Endothelial cell (in vitro differentiated cells): ENCODE measurements at places on chromosomes 7 and 10.

- no peak for DNase-seq
These were observed 63.9 kb upstream of the ECHDC3 start for GRCh38 chr10:11678074-11678793.

- no peak for DNase-seq
These were observed 204.8 kb upstream of the MEOX2 start for GRCh38 chr7:15891151-15891881.

- no peak for DNase-seq
These were observed 60.2 kb downstream of the SMURF1 start for GRCh38 chr7:99083733-99084132.

GRCh38 chr10:35165136-35165535 lies 38.5 kb downstream of the CREM start:
- DNase-seq = no peak

DNA sequence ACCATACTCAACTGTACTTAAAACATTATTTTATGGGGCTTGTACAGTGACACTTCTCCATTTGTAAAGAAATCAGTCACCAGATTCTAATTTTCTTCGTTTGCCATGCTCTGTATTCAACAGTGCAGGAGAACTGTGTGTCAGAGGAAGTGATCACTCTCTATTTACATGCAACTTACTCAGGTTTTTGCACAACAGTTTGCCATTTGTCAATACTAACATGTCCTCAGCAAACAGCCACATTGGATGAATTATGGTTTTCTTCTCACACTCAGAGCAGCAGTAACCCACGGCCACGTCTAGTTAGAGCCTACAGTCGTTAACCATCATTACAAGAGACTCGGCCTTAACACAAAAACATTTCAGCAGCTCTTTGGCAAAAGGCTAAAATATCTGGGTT lies 69.2 kb upstream of the SP4 start:
- no peak for DNase-seq

- no peak for DNase-seq
These were observed 21.8 kb upstream of the SVIL start for GRCh38 chr10:29656451-29656992.

DNA sequence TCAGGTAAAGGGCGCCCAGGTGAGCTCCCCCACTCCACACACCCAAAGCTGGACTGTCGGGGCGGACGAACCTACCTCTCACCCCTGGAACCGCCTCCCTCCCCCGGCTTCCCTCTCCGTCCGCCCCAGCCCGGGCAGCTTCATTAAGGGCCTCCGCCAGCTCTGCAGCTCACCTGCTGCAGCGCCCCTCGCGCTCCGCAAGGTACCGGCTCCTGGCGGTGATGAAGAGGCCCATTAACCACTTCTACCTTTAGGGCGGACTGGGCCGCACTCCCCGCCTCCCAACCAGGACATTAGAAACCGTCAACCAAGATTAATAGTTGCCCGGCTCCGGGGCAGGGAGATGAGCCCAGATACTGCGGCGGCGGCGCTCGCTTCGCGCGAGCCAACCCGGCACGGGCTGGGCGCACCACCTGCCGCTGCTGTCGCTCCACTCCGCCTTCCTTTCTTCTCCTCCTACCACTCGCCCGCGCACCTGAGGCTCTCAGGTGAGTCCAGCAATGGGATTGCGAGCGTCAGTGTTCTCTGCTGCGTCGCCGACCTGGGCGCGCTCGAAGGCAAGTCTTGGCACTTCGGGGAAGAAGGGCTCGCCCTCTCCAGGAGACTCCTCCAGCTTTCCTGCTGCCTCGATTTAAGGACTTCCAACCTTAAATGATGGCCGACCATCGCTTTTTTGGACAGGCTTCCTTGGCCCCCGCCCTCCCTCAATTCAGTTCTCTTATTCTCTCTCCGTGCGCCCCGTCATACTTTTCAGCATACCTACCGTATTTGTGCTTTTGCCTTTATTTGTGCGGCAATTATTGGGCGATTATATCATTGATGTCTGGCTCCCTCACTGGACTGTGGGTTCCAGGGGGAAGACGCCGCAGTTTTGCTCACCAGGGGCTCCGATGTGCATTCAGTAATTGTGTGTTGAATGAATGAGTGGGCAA lies 13.6 kb upstream of the KAZALD1 start:
- no peak for DNase-seq

GRCh38 chr7:80095545-80095944 lies 39.1 kb upstream of the GNAI1 start:
- no peak for DNase-seq

DNA sequence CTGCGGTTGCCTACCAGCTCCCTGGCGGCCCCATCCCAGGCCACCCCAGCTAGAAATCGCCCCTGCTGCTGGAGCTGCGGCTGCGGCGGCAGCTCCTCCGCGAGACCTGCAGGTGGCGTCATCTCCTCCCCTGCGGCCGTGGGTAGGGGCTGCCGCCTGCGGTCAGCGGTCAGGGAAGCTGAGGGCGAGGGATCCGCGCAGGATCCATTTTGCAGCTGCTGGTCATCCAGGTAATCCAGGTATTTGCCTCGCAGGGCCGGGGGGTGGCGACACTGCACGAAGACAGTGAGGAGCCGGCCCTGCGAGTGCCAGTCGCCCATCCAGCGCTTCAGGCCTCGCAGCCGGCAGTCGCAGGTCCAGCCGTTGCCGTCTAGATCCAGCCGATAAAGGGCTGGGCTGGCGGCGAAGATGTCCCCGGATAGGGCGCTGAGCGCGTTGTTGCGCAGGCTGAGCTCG lies 1.5 kb downstream of the TRIL start:
- DNase-seq = peak; percentile 78

DNA sequence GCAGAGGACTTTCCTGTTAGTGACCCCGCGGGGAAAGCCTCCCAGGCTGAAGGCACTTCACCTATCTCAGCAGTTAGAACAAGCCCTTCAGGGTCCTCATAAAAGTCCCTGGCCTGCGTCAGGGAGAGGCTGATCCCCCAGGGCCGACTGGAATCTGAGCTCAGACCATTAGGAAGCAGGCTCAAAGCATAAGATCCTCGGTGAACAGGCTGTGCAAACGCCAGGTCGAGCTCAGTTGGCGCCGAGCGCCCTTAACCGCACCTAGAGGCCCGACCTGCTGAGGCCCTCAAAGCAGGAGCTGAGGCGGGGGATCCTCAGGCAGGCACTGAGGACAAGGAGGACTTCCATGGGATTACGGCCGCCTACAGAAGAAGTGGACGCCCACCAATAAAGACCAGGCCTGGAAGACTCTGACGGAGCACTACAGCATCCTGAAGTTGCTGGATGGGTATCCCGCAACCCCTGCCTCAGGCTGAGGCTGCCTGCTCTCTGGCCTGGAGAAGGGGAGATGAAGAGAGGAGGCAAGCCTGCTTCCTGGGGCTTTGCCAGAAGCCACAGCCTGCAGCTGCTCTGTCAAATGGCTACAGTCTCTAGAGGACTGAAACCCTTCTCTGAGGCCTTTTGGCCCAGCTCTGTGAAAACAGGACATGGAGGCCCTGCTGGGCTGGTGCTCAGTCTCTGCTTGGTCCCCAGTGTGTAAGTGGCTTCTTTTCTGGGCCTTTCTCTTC lies 29.9 kb downstream of the LIPJ start:
- no peak for DNase-seq

DNA sequence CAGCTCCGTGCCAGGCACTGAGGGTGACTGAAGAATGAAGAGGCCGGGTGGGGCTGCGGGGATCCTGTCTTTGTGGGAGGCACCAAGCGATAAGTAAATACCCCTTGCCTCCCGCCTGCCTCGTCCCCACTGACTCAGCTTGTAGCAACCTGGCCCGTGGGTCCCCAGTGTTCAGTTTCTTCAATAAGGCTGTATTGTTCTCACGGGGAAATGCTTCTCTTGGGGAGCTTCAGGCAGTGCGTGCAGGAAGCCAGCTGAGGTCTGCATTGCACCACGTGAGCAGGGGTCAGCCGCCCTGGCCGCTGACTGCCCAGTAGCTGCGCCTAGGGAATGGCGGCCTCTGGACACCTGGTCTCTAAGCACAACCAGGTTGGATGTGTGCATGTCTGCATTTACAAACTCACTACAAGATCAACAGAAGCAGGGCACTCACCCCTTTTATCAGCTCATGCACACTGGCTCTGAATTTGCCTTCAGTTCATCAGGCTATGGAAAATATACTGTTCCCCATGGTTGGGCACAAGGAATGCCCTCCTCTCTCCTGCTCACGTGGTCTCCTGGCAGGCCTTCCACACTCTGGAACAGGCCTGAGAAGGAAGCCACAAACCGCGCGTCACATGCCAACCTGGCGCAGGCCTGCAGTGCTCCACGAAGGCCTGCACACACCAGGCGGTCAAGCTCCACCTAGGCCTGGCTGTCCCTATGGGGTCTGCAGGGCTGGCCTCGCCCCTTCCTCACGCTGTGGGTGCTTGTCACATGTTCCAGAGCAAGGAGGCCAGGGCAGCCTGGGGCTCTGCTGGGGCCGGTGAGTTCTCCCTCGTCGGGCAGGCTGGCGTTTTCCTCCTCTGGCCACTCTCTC lies 135.7 kb upstream of the RNF32 start:
- DNase-seq = no peak

DNA sequence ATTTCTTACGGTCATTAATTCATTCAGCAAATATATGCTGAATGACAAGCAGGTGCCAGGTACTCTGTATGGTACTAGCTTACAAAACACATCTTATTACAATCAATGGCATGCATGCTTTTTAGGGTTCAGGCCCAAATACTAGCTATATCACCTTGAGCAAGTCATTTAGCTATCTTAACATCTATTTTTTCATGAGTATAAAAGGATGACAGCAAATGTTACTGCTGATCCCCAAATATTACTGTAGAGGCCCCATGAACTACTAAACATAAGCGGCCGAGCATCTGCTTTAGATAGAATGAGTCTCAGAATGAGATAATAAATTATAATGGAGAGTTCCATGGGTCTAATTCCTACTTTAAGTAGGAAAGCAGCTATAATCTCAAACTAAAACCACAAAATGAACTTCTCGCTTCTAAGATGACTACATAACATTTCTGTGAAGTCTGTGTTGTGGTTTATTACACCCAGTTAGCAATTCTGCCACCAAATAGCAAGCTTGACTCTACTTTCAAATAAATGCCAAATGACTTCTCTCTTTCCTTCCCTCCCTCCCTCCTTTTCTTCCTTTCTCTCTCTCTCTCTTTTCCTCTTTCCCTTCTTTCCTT lies 113.7 kb upstream of the LRRN3 start:
- no peak for DNase-seq

DNA sequence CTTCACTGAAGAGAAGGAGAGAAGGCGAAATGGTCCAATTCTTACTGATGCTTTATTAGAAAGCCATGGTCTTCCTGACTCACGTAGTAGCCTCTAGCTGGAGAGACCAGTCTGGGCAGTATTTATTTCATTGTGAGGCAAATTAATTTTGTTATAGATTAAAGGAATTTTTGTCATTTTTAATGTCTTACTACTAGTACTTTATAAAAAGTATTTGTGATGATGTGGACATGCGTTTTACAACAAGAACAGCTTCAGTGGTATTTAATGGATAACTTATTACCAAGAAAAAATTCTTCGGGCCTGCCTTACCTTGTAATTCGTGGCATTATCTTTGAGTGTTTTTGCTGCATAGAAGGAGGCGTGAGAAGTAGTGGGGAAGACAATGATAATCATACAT lies 339.4 kb upstream of the SHH start:
- no peak for DNase-seq

DNA sequence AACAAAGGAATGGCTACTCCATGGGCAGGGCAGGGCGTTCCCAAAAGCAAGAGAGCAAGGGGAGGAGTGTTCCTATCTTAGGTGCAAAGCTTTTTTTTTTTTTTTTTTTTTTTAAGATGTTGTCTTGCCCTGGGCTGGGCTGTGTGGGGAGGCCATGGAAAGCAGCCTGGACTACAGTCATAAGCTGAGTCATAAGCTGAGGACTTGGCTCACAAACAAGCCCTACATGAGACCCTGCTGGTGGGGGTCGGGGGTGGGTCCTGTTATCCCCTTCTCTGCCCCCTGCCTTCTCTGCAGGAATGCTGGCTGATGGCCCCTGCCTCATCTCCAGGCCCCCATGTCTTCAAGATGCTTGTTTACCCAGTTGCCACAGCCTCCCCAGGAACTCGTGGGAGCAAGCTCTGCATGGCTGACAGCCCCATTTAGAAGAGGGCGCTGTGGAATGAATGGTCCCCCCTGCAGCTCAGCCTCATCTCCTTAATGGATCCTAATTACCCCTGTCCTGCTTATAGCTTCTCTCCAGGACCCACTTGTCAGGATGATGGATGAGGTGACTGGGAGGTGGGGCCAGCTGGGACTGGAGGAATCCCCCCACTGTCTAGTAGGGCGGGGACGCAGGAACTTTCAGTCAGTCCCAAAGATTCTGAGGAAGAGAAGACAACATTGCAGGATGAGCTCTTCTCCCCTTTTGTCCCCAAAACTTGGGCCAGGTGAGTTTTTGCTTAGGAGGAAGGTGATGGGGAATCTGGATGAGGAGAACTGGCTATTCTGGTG lies 340.8 kb upstream of the PODXL start:
- no peak for DNase-seq
